NCI-H510A treated with DMSO at 0.1 percent for 48 hours (cell line): ENCODE measurements at places on chromosomes 4 and X.

DNA sequence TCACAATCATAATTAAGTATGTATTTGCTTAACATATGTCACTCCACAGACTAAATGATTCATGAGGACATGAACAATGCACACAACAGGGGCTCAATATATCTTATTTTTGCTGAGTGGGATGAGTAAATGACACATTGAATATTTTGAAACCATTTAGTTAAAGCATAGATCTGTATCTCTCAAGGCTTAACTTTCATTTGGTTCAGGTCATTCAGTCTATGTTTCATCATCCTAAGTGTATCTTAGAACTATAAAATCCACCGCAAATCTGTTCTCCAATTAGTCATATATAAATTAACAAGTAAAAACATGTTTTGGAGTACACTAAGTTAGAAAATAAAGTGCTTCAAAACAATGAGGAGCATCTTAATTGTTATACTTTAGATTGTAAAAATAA, 45.8 kb downstream of the AREG start:
- no peak for DNase-seq

- no peak for DNase-seq
These were observed 43.0 kb downstream of the RBMX2 start for GRCh38 chrX:130444641-130445336.

DNA sequence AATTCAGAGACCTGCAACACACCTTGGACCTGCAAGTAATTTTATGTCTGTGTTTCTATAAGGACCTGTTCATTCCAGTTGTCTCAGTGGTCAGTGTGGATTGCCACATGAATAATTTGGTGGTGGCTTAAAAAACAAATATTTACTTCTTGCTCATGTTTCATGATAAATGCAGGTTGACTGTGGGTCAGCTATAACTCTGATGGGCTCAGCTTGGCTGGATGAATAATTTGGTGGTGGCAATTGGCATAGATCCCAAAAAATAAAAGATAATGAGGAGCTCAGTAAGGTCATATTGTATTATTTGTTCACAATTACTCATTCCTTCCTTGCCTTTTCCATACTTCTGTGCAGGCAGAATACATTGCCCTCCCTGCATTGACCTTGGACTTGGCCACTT, 18.9 kb upstream of the SCRG1 start:
- DNase-seq = no peak

DNA sequence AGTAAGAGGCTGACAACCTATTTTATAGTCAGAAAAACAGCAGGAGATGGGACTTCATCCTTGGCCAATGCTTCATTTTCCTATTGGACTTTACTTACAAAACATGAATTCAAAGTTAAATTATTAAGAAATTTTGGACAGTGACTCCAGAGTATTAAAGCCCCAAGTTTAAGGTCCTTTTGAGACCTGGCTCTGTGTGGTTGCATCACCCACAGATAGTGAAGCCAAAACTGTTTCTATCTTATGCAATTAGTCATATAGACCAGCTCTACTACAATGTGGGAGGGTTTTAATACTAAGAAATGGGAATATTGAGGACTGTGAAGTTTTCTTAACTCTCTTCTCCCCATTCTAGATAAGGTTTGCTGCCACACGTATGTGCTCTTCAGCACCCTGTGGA, 196.7 kb upstream of the AR start:
- DNase-seq = no peak

- no peak for DNase-seq
These were observed 2.5 kb downstream of the USP51 start for GRCh38 chrX:55487143-55487542.

GRCh38 chr4:112199041-112199440, 32.5 kb upstream of the AP1AR start:
- DNase-seq = no peak

- DNase-seq = no peak
These were observed 270.5 kb upstream of the GPC4 start for GRCh38 chrX:133685822-133686221.

GRCh38 chr4:52884994-52885393, 22.9 kb downstream of the RASL11B start:
- DNase-seq = no peak

DNA sequence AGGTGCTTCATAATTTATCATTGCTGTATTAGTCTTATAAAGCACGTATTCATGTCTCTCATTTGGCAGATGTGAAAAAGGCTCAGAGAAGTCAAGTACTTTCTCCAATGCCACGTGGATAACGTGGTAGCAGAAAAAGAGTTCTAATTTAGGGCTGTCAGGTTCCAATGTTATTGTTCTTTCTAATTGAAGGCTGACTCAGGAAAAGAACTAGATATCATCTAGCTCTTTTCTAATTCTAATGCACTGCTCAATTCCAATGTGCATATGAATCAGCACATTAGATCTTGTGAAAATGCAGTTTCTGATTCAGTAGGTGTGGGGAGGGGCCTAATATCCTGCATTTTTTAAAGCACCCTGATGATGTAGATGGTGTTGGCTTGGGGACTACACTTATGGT, 22.8 kb downstream of the AGA start:
- DNase-seq = no peak

DNA sequence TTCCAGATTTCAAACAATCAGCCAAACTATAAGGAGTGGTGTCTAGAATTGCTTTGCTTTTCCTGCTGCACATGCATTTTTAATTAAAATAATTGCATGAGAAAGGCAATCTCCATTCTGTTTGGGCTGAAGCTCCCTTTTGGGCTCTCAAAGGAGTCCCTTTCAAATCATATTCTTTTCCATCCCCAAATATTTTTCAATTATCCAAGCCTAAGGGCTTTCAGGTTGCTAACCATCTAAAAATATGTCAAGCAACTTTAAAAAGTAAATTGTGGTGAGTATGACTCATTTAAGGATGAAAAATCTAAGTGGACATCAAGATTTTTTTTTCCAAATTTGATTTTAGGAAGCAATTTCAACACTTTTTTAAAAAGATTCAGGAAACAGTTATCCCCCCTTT, 28.4 kb downstream of the PIR start:
- no peak for DNase-seq

- DNase-seq = no peak
These were observed 16.9 kb upstream of the HPRT1 start for GRCh38 chrX:134443020-134443419.

DNA sequence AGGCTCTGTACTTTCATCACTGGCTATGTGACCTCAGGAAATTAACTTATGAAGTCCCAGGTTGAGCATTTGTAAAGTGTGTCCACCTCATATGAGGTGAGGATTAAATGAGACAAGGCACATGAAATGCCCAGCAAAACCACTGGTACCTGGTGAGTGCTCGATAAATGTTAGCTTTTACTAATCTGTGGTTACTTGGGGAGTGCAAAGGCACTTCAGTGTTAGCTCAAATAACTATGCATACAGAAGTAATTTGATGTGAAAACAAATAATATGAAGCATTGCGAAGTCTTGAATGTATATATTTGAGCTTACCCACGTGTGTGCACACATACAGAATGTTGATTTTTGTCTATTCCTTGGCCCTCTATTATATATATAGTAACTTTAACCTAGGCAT, 186.3 kb upstream of the TLL1 start:
- no peak for DNase-seq

DNA sequence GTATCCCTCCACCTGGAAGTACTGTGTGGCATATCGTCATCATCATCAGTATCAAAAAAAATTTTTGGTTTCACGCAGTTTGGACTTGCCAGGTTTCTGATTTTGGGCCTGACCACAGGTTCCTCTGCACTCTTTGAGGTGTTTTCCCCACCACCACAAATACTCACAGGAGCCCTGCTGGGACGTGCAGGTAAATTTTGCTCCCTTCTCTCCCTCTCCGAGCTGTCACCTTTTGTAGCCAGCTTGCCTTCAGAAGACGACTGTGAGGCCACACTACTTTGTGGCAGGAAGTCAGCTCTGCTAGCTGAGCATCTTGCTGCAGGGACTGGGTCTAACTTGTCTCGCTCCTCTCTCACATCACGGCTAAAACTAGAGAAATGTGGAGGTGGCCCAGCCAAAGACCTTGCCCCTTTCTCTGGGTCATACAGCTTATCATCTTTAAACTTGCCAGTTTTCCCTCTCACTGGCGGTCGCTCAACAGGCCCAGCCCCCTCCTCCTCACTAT, 2.8 kb downstream of the PJA1 start:
- no peak for DNase-seq

DNA sequence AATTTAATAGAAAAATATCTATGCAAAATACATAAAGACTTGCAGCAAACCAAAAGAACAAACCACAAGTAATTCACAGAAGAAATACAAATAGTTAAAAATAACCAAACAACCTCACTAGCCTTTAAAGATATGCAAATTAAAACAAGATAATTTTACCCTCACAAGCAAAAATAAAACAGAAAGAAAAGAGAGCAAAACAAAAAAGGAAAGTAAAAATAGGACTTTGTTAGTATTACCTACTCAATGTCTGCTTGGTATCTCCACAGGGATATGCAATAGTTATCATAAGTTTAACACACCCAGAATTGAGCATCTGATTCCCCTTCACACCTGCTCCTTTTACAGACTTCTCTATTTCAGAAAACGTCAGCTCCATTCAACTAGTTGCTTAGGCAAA, 737.5 kb upstream of the MAGEB2 start:
- no peak for DNase-seq

DNA sequence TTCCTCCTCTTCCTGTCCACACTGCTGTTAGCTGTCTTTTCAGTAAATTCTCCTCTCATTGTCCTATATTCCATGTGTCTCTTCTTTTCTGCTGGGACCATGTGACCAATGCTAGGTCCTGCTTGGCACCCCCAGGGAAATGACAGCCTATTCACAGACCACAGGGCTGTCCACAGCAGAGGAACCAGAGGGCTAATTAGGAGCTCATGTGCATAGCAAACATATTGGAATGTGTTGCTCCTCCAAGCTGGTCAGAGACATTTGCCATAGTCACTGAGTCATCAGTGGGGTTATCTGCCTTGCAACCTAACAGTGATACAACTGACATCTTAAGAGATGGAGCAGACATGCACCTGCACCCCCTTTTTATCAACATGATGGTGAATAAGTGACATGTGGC, 67.9 kb upstream of the PUDP start:
- no peak for DNase-seq

- DNase-seq = no peak
These were observed 7.1 kb downstream of the ARHGEF6 start for GRCh38 chrX:136773648-136774047.

GRCh38 chr4:11698033-11698432, 269.3 kb upstream of the HS3ST1 start:
- DNase-seq = no peak

GRCh38 chr4:93657527-93657926, 171.0 kb upstream of the ATOH1 start:
- DNase-seq = no peak

DNA sequence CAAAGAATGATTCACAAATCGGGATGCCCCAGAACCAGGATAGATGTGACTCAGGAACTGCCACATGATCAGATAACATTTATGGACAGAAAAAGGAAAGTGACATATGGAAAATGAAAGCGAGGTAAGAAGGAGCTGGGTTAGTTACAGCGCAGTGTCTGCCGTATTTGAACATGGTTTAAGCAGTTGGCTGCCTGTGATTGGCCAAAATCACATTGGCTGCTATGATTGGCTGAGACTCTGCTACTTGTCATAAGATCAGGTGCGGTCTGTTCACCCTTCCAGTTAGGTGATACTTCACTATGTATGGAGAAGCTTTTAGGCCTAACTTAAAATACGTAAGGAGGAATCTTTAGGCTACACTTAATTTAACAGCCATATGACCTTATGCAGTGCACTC, 322.7 kb upstream of the HAND2 start:
- no peak for DNase-seq

GRCh38 chrX:57752866-57753265, 72.8 kb upstream of the NLRP2B start:
- no peak for DNase-seq

DNA sequence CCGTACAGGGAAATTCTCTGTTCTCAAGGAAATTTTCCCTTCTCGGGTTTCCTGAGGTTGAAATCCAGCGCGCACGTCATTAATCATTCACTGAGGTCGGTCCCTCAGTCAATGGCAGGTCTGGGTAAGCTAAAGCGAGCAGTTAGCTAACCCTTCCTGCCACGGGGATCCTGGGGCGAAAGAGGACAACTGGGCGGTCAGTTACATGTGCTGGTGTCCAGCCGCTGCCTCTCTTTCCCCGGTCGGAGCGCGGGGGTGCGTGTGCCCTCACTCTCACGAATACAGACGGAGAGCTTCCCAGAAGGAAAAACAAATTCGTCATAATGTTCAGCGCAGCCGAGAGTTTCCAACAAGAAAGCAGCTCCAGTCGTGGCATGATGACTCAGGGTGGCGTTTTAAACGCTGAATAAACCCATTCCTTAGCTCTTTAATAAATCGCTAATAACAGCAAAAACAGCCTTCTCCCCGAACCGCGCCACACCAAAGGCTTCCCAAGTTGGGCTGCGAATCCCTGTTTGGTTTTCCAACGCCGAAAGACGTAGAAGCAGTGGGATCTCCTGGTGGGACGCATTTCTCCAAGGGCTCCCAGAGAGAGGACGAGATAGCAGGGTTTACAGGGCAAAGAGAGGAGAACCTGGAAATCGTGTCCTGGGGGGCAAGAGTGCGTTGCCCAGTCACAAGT, 752 bp upstream of the FGF5 start:
- no peak for DNase-seq

- DNase-seq = no peak
These were observed 223.1 kb downstream of the ANK2 start for GRCh38 chr4:113272523-113272922.

DNA sequence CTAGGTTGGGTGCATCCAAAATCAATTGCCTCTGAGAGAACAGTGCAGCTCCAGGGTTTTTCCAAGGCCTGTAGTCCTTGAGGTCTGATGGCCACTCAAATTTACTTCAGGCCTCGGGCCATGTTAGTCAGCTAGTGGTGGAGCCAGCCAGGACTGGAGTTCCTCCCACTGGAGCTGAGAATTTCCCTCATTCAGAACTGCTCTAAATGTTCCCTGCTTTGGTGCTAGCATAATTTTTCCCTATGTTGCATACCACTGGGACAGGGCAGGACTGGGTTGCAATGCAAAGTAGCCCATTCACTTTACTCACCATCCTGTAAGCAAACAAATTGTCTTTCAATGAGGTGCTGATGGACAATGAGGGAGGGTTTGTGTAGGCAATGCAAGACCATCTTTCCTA, 146.0 kb upstream of the ZXDB start:
- no peak for DNase-seq

DNA sequence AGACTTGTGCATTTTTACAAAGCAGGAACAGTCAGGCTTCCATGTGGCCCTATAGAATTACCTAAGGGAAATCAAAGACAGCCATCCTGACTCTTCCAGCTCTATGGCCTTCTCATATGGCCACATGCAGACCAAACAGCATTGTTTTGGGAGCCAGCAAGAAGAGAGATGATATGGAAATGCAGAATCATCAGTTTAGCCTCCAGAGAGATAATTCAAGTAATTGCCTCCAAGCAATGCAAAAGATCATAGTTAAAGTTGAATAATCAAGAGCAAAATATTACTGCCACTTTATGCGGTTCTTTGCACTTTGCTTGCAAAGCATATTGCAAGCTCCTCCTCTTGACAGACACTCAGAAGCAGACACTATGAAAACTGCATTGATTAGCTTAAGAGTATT, 207.4 kb downstream of the ARHGAP24 start:
- DNase-seq = no peak
